ENCODE measurements at places on chromosomes 1 and 21.

DNA sequence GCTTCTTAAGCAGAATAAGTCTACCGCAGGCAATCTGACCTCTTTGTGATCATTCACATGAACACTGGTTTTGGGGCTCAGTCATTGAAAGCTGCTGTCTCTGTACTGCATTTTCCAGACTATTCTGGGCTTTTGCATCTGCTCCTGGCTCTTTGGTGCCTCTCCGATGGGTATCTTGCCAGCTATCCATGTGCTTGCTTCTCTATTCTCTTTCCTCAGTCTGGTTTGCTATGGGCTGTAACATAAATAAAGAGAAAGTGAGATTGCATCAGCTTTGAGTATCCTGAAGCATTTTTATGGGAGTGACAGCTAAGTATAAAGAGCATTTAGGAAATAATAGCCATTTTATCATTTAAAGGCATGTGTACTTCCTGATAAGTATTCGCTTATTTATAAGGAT lies 70.7 kb downstream of the C1orf21 start:
- no peak overlapping the region for H3K27ac ChIP-seq
- DNase-seq: no peak
- no peaks in the 10 kb centered on the region for H3K4me1 ChIP-seq

DNA sequence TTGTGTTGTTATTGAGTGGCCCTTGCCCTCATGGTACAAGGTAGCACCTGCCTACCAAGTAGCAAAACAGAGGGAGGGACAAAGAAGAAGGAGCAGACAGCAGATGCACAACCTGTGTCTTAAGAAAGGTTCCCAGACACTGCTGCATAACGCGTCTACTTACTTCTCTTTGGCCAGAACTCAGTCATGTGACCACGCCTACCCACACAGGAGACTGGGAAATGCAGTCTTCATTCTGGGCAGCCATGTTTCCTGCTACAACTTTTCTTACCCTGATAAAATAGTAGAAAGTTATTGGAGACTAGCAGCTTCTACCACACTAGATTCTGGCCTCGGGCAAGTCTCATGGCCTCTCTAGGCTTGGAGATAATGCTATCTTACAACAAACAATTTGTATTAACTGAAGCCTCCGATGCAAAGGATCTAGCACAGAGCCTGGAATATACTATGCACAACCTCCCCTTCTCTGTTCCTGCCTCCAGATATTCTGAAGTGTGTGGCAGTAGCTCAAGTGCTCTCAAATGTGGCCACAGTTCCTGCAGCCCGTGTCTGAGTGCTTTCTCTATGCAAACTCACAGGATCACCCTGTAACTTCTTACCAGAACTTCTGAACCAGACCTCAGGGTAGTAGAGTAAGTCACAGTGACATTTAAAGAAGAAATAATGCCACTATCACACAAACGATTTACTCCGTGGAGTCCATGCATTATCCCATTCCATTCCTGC lies 34.1 kb upstream of the BTG2 start:
- peak overlapping the region; percentile 72 for H3K27ac ChIP-seq
- DNase-seq: peak; percentile 67
- no peaks in the 10 kb centered on the region for H3K27me3 ChIP-seq
- peaks cover 47% of the 10 kb centered on the region for H3K4me1 ChIP-seq
- H3K36me3 ChIP-seq: no peaks in the 10 kb centered on the region

DNA sequence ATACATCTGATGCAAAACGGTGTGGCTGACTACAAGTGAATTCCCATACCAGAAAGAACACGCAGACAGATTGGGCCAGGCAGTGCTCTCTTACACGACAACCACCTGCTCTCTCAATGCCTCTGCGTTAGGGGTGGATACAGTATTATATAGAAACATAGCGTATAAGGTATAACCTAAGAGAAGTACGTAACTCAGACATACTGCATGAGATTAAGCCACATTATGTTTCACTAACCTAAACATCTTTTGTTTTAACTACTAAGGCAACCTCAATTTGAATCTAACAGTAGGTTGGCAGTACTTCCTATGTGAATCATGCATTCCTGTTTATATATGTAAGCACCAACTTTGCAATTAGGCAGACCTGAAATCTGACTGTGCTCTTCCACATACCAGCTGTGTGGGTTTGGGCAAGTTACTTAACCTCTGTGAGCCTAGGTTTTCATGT lies 58.1 kb upstream of the COA6 start:
- peak overlapping the region; percentile 50 for H3K4me3 ChIP-seq
- peaks cover 52% of the 10 kb centered on the region for H3K4me1 ChIP-seq
- DNase-seq: peak; percentile 66
- no peaks in the 10 kb centered on the region for H3K36me3 ChIP-seq

- H3K36me3 ChIP-seq: peaks cover 11% of the 10 kb centered on the region
- peaks cover 7% of the 10 kb centered on the region for H3K4me1 ChIP-seq
- H3K27me3 ChIP-seq: no peaks in the 10 kb centered on the region
- no peak overlapping the region for H3K27ac ChIP-seq
These were observed 271.5 kb downstream of the NFIA start for GRCh38 chr1:61353797-61354406.

DNA sequence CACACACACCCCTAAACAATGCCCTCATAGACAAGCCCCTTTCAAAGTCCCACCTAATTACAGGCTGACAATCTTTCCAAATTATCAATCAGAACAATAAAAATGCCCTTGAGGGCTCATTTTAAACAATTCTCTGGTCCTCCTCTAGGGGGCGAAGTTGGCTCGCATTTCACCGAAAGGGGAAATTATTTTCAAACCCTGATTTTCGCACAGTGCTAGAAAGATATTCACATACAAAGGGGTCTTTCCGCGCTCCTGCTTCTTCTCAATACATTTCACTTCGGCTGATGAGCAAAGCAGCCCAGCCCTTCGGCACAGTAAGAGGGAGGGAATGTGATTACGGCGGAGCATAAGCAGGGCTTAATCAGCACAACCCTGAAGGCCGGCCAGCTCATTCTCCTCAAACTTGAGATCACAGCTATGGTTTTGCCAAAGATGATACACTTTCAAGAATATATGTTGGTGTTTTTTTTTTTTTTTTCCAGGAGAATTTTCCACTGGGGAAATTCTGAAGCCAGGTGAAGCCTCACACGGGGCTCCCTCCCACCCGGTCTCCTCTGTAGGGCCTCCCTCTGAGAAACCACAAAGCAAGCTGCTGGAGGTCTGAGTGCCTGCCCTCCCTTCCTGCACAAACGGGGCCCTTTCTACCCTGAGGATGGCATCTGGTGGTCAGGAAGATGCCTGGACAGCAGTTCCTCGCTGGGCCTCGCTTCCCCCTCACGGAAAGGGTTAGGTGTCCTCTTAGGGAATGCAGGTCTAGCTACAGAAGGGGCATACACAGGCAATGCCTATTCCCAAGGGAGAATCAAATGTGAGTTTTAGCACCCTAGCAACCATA lies 66.9 kb downstream of the GNG12 start:
- peaks cover 6% of the 10 kb centered on the region for H3K4me1 ChIP-seq
- H3K36me3 ChIP-seq: no peaks in the 10 kb centered on the region
- H3K27me3 ChIP-seq: peaks cover 28% of the 10 kb centered on the region
- H3K4me3 ChIP-seq: peak overlapping the region; percentile 76
- peak; percentile 13 for DNase-seq

- no peak overlapping the region for H3K27ac ChIP-seq
- no peaks in the 10 kb centered on the region for H3K36me3 ChIP-seq
- no peaks in the 10 kb centered on the region for H3K27me3 ChIP-seq
These were observed 89.8 kb downstream of the DHRS3 start for GRCh38 chr1:12528021-12528852.
